ENCODE measurements at places on chromosomes 11 and 22.
A peak's percentile ranks its signal among the peaks of the same experiment; 100 is the strongest.

DNA sequence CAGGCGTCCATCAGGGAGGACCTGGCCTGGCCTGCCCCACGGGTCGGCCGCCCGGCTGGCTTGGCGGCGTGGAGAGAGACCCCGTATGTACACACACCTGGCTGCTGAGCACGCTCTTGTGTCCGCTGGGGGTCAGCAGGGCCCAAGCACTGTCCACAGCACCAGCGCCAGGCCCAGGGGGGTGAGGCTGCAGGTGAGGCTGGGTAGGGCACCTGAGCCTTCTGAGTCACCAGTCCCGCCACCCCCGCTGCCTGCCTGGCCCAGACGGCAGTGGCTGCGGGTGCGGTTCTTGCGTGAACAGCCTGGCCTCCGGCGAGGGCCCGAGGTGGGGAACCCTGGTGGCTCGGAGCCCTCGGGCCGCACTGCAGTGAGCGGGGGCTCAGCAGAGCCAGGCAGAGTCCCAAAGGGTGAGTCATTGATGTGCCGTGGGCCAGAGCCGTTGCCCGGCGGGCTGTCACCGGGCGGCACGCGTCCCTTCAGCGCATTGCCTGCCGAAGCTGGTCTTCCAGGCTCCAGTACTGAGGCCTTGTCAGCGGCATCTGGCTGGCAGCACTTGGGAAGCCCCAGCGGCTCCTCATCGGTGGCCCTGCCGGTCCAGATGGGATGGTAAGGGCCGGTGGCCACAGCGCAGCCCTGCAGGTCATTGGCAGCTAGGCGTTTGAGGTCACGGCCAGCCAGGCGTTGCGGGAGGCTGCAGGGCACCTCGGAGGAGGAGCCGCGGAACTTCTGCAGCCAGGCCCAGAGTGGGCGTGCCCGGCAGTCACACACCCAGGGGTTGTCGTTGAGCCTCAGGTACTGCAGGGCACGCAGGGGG is 26.3 kb downstream of the RTN4R start:
- no peak for ATAC-seq

DNA sequence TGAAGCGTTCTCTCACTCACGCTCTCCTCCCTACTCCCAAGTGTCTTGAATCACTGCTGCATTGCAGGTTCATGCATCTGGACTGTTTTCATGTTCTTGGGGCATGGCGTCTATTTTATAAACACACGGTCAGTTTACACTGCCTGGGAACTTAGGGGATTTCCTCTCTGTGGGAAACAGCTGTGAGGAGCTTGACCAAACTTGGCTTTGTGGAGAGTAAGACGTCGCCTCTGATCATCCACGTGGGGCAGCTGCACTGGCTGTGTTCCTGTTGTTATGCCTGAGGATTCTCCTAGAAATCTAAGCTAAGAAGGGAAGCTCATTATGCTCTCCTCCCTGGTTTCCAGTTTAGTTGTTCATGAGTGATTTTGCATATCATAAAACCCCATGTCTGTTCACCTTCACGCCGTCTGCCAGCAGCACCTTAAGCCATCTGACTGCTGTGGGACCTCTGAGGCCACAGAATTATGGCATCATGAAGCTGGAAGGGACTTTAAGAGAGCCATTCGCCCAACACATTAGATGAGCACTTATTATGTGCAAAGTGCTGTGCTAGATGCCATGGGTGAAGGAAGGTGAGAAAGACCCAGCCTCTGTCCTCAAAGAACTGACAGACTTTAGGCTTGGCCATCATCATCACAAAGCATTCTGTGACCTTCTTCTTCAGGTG is 38.8 kb upstream of the POU2AF1 start:
- peak; percentile 75 for ATAC-seq

GRCh38 chr11:19460718-19461405 is 220.1 kb upstream of the E2F8 start:
- ATAC-seq = no peak

DNA sequence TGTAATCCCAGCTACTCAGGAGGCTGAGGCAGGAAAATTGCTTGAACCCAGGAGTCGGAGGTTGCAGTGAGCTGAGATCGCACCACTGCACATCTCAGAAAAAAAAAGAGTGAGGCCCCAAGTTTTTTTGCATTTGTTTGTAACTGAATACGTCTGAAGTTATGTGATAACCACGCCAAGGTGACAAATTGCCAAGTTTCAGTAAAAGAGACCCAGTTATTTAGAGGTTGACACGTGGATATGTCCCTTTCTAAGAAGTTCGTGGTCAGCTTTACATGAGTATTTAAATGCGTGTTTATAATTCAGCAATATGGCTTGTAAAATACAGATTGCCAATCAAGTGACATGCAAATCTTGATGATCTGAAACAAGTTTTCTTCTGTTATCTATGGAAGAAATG is 8.0 kb downstream of the PPARA start:
- no peak for ATAC-seq

- ATAC-seq = peak; percentile 82
Measured at GRCh38 chr11:108929241-108929640, 264.4 kb downstream of the DDX10 start.

- no peak for ATAC-seq
Measured at GRCh38 chr22:49889071-49889470, 29.2 kb downstream of the ALG12 start.
